LHCN-M2 (cell line): ENCODE measurements at places on chromosomes 5 and 9. TPM values are rescaled to one million over a fixed set of nuclear protein-coding genes. Genes with fewer than 3 reads are reported as not detected.

GGTA1 gene
- total RNA-seq: not detected in 2 replicates

SHOC1 gene
- total RNA-seq: 0.26 TPM in 1 of 2 replicates, not detected in the other

DNA sequence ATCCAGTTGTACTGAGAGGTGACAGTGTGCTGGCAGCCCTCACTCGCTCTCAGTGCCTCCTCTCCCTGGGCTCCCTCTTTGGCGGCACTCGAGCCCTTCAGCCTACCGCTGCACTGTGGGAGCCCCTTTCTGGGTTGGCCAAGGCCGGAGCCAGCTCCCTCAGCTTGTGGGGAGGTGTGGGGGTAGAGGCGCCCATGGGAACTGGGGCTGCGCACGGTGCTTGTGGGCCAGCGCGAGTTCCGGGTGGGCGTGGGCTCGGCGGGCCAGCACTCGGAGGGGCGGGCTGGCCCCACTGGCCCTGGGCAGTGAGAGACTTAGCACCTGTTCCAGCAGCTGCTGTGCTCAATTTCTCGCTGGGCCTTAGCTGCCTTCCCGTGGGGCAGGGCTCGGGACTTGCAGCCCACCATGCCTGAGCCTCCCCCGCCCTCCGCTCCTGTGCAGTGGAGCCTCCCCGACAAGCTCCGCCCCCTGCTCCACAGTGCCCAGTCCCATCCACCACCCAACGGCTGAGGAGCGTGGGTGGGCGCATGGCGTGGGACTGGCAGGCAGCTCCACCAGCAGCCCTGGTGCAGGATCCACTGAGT, 342.2 kb upstream of the ZNF608 start:
- no peak for DNase-seq

- DNase-seq: peak; percentile 91
Measured at GRCh38 chr5:53249529-53250200, 140.1 kb upstream of the MOCS2 start.

NFIL3 gene
- 10.3 and 13.3 TPM in 2 replicates for total RNA-seq

CDC20B gene
- not detected in 2 replicates for total RNA-seq

DNA sequence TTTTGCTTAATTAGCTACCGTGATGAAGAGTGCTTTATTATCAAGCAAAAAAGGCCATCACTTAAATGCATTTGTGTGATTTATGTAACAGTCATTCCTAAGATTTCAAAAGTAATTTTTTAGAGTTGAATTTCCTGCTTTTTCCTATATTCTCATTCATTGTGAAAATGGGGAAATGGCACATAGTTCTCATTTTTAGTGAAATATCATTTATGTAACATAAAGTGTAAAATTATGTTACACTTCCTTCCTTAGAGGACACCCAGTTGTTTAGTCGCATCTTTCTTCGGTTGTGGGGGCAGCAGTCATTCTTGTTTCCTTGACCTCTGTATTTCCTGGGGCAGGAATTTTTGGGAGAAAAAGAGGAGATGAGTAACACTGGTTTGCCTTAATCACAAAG, 142.8 kb downstream of the MAST4 start:
- no peak for DNase-seq

HK3 gene
- total RNA-seq: not detected in 2 replicates

- no peak for DNase-seq
Measured at GRCh38 chr9:36834736-36835135, 199.3 kb downstream of the PAX5 start.

DNA sequence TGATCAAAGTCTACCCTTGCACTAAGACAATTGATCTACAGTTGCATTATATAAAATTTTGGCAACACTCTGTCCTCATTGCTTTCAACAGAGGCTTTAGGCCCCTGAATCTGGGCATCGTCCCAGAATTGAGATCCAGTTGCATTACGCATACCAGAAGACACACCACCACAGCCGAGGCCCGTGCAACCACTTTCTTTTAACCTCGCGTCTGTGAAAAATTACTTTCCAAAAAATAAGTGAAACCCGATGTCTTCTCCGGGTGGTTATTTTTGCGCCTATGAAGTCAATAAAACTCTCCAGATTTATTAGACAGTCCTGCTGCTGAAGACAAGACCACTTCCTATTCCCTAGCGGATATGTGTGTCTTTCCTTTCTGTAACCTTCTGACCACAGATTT, 52.1 kb upstream of the NFIB start:
- peak; percentile 85 for DNase-seq

DNA sequence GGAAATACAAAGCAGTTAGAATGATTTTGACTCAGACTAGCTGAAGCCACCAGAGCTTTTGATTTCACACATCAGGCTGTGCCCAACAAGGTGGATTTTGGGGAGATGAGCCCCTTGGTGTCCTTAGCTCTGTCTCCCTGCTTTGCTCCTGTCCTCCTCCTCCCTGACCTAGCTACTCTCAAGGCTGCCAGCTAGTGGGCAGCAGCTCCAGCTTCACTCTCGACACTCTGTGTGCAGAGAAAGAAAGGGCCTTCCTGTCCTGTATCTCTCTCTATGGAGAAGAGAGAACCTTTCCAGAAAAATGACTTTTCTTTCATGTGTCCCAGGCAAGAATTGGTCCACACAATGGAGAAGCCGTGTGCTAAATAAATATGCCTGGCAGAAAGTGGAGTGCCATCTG, 446.2 kb downstream of the SEMA5A start:
- no peak for DNase-seq

DNA sequence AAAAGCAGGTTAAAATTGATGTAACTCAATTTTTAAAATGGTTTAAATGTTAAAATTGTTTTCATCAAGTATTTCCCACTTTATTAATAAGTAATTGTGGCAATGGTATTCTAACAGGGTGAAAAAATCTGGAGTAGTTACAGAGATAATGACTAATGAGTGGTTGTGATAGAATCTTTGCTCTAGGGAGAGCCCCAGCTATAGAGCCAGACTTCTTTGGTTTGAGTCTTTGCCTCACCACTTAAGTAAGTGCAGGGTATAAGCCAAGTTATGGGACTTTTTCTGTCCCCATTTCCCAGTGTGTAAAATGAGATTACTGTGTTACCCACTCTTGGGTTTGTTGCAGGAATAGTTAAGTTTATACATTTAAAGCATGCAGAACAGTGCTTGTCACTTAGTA, 158.1 kb downstream of the FER start:
- DNase-seq: no peak

DNA sequence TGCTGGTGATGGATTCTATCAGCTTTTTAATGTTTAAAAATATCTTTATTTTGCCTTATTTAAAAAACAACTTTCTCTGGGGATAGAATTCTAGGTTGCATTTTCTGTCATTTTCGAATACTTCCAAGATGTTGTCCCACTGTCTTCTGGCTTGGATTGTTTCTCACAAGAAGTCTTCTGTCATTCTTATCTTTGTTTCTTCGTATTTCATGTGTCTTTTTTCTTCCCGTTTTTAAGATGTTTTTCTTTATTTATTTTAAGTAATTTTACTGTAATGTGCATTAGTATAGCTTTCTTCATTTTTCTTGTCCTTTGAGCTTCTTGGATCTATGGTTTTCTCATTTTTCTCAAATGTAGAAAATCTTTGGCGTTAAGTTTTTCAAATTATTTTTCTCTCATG, 19.1 kb downstream of the STX17 start:
- no peak for DNase-seq

TAF11L5 gene
- total RNA-seq: not detected in 2 replicates

GRCh38 chr9:8895106-8895860, 1095.7 kb upstream of the DMAC1 start:
- DNase-seq: no peak

GRCh38 chr9:16282216-16282615, 588.3 kb downstream of the BNC2 start:
- peak; percentile 39 for DNase-seq

DNA sequence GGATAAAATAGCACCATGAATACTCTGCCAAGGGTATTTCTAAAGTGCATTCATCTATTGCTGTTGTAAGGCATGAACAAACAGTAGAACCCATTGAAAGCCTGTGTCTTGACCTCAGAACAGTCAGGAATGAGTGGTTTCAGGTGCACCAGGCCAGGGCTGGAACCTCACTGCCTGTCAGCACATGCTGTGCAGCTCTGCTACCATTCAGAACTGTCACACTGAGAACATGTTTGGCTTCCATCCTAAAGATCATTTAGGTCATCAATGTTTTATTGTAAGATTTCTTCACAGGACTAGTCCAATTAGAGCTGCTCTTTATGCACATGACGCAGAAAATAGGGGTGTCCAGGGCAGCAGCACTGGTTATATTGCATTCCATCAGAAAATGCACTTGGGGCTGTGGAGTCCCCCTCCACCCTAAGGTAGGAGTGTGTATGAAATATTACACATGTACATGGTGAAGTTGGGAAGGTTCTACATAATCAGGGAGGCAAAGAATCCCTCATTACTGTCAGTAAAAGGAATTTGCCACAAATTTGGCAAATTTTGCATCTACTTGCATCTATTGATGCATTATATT, 408.0 kb downstream of the CTNND2 start:
- no peak for DNase-seq

SPATA31A5 gene
- not detected in 2 replicates for total RNA-seq

NDST1 gene
- total RNA-seq: 78.6 and 83.6 TPM in 2 replicates

- DNase-seq: no peak
Measured at GRCh38 chr5:43141211-43141610, 20.5 kb downstream of the ZNF131 start.

PCDHGB2 gene
- 9.0 and 12.5 TPM in 2 replicates for total RNA-seq

GARIN3 gene
- total RNA-seq: not detected in 2 replicates
